A673 (cell line): ENCODE measurements at places on chromosomes 7 and 10. TPM values are rescaled to one million over a fixed set of nuclear protein-coding genes. Genes with fewer than 3 reads are reported as not detected.

HK1 gene
- total RNA-seq = 106 and 107 TPM in 2 replicates

SBDS gene
- 56.1 and 63.4 TPM in 2 replicates for total RNA-seq

CHAT gene
- total RNA-seq = 0.24 and 0.56 TPM in 2 replicates

HMX2 gene
- not detected in 2 replicates for total RNA-seq

PRTFDC1 gene
- total RNA-seq = 49.7 and 49.8 TPM in 2 replicates

ADIRF gene
- not detected in 2 replicates for total RNA-seq

LRRC61 gene
- 48.1 and 48.5 TPM in 2 replicates for total RNA-seq

ENTPD1 gene
- 0.37 and 0.92 TPM in 2 replicates for total RNA-seq
